Stimulated activated CD8-positive, alpha-beta memory T cell treated with anti-CD3 and anti-CD28 coated beads, Interleukin-4, amount 100 ng/mL, for 1 hour (primary cell): ENCODE measurements at places on chromosomes 5 and 9.

DNA sequence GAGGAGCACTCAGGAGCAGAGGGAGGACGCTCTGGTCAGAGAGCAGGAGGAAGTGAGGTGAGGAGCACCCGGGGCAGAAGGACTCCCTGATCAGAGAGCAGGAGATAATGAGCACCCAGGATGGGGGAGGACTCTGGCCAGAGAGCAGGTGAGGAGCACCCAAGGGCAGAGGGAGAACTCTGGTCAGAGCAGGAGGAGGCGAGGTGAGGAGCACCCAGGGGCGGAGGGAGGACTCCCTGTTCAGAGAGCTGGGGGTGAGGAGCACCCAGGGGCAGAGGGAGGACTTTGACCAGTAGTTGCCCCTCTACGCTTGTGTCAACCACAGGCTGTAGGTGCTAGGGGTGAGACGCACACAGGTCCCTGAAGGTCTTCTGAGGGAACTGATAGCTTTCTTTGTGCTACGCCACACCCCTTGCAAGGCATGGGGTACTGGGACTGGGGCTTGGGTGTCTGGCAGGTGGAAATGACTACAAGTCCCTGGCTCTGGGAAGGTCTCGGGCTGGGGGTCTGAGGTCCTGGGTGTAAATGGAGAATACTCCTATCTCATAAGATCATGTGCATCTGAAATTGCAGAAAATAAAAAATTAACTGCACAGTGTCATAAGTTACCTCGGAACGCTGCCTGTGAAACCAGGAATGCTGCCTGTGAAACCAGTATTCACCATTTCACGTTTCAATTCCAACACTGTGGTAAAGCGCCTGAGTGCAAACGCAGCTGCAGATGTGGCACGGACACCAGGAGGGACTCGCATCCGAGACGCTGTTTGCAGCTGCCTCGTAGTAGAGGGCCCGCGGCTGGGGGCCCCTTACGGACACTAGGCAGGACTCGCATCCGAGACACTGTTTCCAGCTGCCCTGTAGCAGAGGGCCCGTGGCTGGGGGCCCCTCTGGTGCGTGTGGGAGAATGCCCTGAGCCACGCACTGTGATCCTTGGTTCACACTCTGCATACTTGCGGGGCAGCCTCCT lies 27.0 kb upstream of the SLC6A3 start:
- no peak for DNase-seq

DNA sequence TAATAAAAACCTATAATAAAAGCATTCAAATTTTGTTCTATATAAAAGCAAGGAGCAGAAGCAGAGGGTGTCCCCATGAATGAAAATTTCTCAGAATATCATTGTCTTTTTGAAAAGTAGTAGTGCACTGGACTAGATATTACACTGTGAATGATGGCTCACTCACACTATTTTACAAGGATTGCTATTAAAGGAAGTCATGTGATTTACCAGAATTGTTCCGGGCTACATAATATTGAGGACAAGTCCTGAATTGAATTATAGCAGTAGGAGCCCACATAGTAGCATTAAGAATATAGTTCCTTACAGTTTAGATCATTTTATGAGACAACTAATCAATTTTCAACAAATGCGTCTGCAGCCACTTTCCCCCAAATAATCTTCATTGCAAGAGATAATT lies 7.7 kb upstream of the TLE4 start:
- DNase-seq: no peak

- no peak for DNase-seq
Observed at GRCh38 chr9:26551971-26552370, 340.6 kb downstream of the CAAP1 start.

DNA sequence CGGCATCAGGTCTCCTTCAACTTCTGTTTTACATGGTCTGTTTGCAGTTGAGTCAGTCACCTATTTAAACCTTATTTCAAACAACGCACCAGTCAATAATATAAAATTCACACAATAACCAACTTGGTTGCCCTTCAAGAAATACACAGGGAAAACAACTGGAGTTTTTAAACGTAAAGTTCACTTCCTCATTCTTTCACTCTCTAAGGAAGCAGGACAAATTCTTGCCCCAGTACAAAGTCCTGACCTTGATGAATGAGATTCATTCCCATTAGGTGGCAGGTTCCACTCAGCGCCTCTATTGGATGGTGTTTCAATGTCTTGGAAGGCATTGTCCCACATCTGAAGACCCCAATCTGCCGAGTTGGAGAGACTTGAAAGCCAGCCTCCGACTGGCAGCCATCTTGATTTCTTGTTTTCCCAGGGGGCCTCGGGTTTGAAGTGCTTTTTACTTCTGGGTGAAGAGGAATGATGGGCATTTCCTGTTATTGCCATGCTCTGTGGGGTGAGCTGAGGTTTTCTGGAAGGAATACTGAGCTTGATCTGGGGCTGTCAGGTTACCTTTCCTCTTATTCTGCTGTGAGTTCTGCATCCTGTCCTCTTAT lies 105.0 kb downstream of the ACER2 start:
- DNase-seq: no peak

DNA sequence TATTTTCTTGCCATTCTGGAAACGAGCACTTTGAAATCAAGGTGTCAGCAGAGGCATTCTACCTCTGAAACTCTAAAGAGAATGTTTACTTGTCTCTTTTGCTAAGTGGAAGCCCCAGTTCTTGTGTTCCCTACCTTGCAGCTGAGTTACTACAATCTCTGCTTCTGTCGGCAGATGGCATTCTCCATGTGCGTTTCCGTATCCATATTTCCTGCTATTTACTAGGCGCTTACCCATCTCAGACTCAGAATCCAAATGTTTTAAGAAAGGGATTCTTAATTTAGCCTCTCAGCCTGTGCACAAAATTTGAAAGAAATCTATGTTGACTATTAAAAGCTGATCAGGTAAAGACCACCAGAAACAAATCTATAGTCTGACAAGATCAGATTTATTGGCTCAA lies 221.3 kb upstream of the FTMT start:
- no peak for DNase-seq

DNA sequence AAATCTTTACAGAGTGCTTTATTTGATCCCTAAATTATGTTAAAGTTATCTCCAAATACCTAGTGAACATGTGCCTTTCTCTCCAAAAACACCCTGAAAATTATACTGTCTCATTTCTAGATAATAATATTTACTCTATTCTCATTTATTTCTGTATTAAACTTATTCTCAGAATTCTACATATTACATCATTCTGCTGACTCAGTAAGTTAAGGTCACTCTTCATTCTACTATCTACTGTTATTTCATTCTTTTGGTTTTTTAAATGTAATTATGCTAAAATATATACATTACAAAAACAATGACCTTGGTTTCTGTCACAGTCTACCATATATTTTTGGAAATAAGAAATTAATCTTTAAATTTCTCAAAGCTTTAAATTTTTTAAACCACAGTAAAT lies 96.2 kb downstream of the RICTOR start:
- no peak for DNase-seq

DNA sequence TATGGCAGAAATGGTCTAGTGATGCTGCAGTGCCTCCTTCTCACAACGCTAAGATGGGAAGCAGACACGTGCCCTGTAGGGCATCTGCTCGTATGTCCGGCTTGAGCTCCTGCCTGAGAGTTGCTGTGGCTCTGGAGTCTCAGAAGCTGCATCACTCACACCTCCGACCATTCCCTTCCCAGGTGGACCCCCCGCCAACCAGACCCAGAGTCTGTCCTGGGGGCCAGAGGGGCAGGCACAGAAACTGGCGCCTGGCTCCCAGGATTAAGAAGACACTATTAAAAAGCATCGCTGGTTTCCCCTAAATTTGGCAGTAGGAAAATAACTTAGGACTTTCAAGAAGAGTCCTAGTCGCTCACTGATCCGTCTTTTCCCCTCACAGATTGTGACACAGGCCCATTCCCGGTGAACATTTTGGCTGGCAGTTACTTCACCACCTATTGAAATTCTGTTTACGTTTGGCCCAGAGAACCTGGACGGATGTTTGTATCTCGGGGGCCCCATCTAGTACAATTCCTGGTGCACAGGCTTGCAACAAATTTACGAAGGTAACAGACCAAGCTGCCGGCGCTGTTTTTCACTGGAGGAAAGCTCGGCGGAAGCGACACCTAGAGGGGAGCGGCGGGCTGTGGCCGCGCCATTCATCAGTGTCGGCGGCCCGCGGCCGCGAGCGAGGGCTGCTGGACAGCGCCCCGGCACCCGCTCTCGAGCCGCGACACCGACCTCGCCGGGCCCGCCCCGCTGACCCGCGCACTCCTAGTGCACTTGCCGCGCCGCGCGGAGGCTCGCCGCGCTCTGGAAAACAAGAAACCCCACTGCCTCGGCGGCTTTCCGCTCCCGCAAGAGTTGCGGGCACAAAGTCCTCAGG lies 1.6 kb downstream of the FSTL4 start:
- DNase-seq: no peak

GRCh38 chr9:129981180-129981907 lies 61.6 kb downstream of the FNBP1 start:
- no peak for DNase-seq

GRCh38 chr9:5712651-5713390 lies 83.9 kb downstream of the RIC1 start:
- no peak for DNase-seq

- DNase-seq: no peak
Observed at GRCh38 chr9:131402738-131403492, 9.0 kb downstream of the PRRC2B start.

DNA sequence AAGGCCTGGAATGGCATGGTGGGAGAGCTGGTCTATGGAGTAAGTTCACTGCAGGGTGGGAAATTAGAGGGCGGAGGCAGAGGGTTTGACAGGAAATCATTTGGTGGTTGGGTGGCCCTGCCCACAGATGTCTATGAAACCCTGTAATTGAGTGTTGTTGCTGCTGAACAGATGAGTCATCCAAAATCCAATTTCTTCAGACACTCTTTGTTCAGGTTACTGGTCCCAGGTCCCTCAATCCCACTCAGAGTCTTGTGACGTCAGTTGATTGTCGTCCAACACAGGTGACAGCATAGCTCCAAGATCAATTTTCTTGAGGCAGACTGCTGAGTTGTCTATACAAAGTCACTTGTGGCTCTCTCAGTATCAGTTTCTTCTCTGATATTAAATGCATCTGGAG lies 208.6 kb downstream of the GRIA1 start:
- no peak for DNase-seq

DNA sequence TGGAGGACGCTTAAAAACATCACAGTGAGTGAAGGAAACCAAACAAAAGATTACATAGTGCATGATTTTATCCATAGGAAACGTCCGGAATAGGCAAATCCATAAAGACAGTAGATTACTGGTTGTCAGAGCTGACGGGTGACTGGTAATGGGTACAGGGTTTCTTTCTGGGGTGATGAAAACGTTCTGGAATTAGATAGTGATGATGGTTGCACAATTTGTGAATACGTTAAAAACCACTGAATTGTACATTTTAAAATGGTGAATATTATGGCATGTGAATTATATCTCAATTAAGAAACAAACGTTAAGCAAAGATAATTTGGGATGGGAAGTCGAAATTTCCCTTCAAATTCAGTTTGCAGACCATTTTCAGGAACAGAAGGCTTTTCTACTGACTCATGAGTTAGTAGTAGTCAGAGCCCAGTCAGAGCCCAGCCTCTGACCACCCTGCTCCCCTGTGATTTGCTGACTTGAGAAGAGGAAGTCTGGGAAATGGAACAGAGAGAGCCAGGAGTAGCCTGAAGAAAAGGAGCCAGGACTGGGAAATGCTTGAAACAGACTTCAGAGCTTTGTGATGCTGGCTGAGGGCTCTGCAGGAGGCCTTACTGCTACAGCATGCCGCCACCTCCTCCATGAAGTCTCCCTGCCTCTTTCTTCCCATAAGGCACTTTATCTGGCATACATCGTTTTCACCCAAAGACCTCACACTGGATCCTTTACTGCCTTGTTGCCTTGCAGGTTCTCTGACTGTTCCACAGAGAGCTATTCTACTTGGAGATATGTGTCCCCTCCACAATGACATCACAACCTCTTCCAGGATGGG lies 46.4 kb upstream of the CTNNA1 start:
- no peak for DNase-seq

GRCh38 chr9:131823701-131824146 lies 83.8 kb upstream of the RAPGEF1 start:
- no peak for DNase-seq

GRCh38 chr9:134205672-134206310 lies 41.4 kb upstream of the RNU6ATAC start:
- no peak for DNase-seq

DNA sequence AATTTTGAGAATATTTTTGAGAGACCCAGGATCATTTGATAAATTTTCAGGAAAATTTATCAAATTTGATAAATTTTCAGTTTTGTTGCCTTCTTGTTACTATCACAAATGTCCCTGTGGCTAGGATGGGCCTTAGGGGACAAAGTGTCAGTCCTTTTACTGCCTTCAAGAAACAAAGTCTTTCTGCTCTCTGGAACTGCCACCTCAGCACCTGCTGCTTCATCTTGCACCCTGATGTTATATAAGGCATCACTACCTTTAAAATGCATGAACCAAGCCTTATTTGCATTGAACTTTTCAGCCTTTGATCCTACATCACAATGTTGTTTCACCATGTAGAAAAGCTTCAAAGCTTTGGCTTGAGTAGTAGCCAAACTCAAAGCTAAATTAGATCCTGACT lies 123.0 kb upstream of the CNTLN start:
- DNase-seq: no peak

- DNase-seq: no peak
Observed at GRCh38 chr5:106171132-106171531, 1499.6 kb downstream of the EFNA5 start.

DNA sequence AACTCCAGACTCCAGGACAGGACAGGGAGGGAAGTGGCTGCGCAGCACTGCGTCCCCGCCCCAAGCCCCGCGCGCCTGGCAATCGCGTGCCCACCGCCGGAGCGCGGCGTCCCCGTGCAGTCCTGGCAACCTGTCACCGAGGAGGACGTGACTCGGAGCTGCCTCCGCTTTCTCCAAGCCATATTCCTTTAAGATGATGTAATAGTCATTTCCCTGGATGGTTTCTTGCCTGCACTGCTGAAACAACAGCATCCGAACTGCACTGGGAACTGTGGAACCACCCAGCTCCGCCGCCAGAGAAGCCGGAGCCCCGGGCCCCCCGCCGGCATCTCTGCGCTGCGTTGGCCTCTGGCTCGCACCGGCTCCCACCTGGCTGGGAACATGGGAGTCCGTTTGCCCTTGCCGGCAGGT lies 34.5 kb downstream of the KCTD16 start:
- no peak for DNase-seq

DNA sequence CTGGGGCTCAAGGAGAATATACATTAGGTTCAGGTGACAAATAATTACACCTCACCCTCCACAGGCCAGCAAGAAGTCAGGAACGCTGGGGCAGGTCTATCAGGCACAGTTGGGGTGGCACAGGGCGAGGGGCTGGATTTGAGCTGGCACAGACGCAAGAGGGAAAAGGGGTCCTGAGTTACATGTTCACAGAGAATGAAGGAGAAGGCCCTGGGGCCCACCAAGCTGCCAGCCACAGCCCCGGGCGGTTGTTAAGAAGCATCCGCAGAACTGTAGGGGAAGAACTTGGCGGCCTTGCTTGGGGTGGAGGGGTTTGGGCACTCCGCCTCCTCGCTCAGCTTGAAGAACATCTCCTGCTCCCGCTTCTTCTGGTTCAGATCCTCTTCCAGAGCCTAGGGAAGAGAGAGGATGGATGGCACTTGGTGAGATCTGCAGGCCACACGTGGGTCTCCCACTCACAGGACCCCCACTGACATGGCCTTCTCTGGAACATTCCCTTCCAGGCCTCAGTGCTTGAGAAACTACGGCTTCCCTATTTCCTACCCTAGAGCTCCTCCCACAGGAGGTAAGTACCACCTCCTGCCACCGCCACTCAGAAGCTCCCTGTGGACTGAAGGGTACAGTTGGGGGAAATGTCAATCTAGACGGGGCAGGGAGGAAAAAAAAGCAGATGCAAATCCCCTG lies 38.3 kb upstream of the FBXW11 start:
- no peak for DNase-seq

- DNase-seq: no peak
Observed at GRCh38 chr5:17282283-17283120, 65.1 kb downstream of the BASP1 start.
